ENCODE measurements at places on chromosomes 3 and 15. TPM values are rescaled to one million over a fixed set of nuclear protein-coding genes. Genes with fewer than 3 reads are reported as not detected.

CCK gene
- not detected for total RNA-seq

DENND4A gene
- total RNA-seq, result 23.9 TPM

PDIA5 gene
- total RNA-seq, result 21.2 TPM

C3orf49 gene
- not detected for total RNA-seq

TEX9 gene
- total RNA-seq, result 1.1 TPM

CPA3 gene
- not detected for total RNA-seq

CRABP1 gene
- 0.38 TPM for total RNA-seq

TMEM108 gene
- not detected for total RNA-seq

RHOV gene
- total RNA-seq, result 0.22 TPM

FANCD2OS gene
- total RNA-seq, result not detected

TTC21A gene
- total RNA-seq, result 1.5 TPM

GABRB3 gene
- total RNA-seq, result not detected

RUVBL1 gene
- total RNA-seq, result 73.1 TPM

DUOX1 gene
- 0.17 TPM for total RNA-seq

UPK1B gene
- 0.21 TPM for total RNA-seq

DNAJC19 gene
- total RNA-seq, result 72.2 TPM

SIDT1 gene
- total RNA-seq, result 14.6 TPM

CCR8 gene
- total RNA-seq, result not detected

FEZF2 gene
- not detected for total RNA-seq

GPD1L gene
- 10.8 TPM for total RNA-seq

DUOXA1 gene
- total RNA-seq, result not detected

FGF7 gene
- not detected for total RNA-seq

TEX55 gene
- not detected for total RNA-seq

GUCA1C gene
- total RNA-seq, result not detected

ZWILCH gene
- total RNA-seq, result 21.6 TPM

CELF6 gene
- 0.22 TPM for total RNA-seq

TMEM266 gene
- not detected for total RNA-seq

ATG3 gene
- total RNA-seq, result 49.2 TPM

GPR171 gene
- 42.8 TPM for total RNA-seq

ST8SIA2 gene
- total RNA-seq, result not detected

LYZL4 gene
- total RNA-seq, result not detected

ARHGAP31 gene
- 3.7 TPM for total RNA-seq

SNX4 gene
- 24.8 TPM for total RNA-seq

ZBBX gene
- total RNA-seq, result not detected

NANOGP8 gene
- total RNA-seq, result not detected

BUB1B gene
- total RNA-seq, result 102 TPM

PLA2G4D gene
- total RNA-seq, result not detected

PPP1R14D gene
- not detected for total RNA-seq

ZNF662 gene
- total RNA-seq, result 1.2 TPM

All from activated naive CD4-positive, alpha-beta T cell treated with anti-CD3 and anti-CD28 coated beads for 36 hours (primary cell).